ENCODE measurements at places on chromosomes 2 and 18. TPM values are rescaled to one million over a fixed set of nuclear protein-coding genes. Genes with fewer than 3 reads are reported as not detected.
A peak's percentile ranks its signal among the peaks of the same experiment; 100 is the strongest.

PLB1 gene
- total RNA-seq, result 6.1 TPM

MAP4K4 gene
- total RNA-seq, result 57.2 TPM

HOXD13 gene
- total RNA-seq, result not detected

CYBRD1 gene
- 199 TPM for total RNA-seq

BMP10 gene
- total RNA-seq, result not detected

MTCL1 gene
- total RNA-seq, result 4.5 TPM

PFN4 gene
- 0.54 TPM for total RNA-seq

GNAL gene
- total RNA-seq, result 1.0 TPM

C2orf15 gene
- 0.33 TPM for total RNA-seq

EML6 gene
- total RNA-seq, result 2.7 TPM

HOXD12 gene
- total RNA-seq, result not detected

GRCh38 chr2:69789175-69789721, 40.2 kb upstream of the GMCL1 start:
- DNase-seq, result no peak

DNA sequence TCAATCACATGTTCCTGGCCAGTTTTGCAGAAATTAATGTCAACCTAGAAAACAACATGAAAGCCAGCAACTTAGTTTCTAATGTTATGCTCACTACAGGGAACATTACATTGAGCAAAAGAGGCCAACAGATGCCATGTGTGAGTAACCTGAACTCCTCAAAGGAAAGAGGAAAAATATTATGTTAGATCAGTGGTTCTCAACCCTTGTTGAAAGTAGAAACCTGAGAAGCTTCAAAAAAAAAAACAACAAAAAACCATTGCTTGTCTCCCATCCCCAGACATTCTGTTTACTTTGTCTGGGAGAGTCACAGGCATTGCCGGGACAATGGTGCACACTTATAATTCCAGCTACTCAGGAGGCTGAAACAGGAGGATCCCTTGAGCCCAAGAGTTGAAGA, 57.7 kb downstream of the METTL4 start:
- DNase-seq, result no peak

DNA sequence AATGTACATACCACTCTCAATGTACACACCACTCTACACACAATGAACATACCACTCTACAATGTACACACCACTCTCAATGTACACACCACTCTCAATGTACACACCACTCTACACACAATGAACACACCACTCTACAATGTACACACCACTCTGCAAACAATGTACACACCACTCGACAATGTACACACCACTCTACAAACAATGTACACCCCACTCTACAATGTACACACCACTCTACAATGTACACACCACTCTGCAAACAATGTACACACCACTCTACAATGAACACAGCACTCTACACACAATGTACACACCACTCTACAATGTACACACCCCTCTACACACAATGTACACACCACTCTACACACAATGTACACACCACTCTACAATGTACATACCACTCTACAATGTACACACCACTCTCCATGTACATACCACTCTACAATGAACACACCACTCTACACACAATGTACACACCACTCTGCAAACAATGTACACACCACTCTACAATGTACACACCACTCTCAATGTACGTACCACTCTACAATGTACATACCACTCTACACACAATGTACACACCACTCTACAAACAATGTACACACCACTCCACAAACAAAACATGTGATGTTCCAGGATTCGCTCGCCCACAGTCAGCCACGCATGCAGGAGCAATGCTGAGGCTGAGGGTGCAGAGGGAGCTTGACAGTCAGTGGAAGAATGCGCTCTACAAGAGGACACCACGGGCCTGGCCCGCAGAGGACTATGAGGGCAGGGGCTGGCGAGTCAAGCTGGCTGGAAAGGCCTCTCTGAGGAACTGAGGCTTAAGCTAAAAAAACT, 118.2 kb downstream of the HDAC4 start:
- peak; percentile 10 for DNase-seq

DNA sequence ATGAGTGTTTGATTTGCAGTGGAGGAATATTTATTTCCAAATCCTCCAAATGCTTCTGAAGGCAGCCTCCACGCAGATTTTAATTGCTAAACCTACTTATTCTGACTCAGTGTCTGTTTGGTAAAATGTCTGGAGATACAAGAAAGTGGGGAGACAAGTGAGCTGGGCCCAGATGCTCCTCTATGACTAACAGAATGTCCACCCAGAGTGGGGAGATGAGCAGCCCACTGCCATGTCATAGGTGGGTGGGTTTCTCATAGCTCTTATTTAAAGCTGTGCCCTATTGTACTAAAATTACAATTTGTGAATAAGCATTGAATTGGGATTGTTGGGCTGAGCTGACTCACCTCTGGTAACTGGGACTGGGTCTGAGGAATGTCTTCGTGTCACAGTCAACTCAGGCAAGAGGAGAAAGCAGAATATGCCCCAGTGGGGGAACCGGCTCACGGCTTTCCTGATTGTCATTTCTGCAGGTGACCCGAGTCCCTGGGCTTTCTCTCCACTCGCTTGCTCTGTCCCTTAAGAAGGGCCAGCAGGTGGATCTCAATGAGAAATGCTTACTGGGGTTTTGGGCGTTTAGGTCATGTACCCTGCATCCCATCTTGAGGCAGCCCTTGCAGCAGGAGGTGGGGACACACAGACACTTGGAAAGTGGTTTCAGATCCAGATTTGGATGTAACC, 116.3 kb upstream of the SPRED2 start:
- DNase-seq, result no peak

DNA sequence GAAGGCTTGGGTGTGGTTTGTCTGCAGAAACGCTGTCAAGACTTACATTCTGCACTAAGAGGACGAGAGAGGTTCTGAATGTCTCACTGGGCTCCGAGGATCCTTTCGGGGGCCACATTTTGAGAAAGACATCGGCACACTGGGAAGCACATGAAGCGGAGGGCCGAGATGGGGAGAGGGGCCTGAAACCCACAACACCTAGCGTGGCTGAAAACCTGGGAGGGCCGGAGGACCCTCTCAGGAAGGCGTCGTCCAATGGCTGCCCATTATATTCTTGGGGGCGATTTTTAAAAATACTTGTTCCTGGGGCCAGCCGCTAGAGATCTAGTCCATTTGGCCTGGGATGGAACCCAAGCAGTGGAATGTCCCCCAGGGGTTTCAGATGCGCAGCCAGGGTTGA, 229.6 kb downstream of the GBX2 start:
- no peak for DNase-seq

DNA sequence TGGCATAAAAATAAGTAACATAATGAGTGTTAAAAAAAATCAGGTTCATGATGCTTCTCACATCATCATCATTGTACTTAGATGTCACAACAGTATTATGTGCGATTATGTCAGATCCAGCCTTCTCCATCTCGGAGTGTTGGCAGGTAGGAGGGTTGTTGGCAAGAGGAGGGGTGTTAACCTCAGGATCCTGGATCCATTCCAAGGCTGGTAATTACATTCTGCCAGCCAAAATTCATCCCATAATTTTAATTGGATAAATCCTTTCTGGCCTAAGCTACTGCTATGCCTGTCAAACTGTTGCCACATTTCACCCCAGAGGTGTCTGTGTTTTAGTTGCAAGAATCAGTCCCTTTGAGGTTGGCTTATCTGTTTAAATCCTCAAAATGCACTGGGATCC, 891 bp upstream of the FTCDNL1 start:
- no peak for DNase-seq

- no peak for DNase-seq
Measured at GRCh38 chr2:9697909-9698308, 67.1 kb upstream of the YWHAQ start.

DNA sequence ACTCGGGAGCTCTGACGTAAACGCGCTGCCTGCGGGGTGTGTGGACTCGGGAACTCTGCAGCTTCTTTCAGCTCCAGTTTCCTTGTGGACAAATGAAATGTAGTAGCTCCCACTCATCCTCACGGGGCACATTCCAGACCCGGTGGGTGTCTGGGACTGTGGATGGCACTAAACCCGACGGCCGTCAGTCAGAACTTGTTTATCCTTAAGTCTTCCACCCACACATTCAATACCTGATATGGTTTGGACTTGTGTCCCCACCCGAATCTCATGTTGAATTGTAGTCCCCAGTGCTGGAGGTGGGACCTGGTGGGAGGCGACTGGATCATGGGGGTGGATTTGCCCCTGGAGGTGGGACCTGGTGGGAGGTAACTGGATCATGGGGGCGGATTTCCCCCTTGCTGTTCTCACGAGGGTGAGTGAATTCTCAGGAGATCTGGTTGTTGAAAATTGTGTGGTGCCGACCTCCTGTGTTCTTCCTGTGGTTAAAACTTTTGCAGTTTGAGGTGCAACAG, 81.2 kb upstream of the SNTG2 start:
- DNase-seq, result no peak

GRCh38 chr2:218717262-218717661, 6.6 kb downstream of the TTLL4 start:
- DNase-seq, result no peak

GRCh38 chr2:48198371-48198770, 292.1 kb upstream of the FBXO11 start:
- DNase-seq, result no peak

DNA sequence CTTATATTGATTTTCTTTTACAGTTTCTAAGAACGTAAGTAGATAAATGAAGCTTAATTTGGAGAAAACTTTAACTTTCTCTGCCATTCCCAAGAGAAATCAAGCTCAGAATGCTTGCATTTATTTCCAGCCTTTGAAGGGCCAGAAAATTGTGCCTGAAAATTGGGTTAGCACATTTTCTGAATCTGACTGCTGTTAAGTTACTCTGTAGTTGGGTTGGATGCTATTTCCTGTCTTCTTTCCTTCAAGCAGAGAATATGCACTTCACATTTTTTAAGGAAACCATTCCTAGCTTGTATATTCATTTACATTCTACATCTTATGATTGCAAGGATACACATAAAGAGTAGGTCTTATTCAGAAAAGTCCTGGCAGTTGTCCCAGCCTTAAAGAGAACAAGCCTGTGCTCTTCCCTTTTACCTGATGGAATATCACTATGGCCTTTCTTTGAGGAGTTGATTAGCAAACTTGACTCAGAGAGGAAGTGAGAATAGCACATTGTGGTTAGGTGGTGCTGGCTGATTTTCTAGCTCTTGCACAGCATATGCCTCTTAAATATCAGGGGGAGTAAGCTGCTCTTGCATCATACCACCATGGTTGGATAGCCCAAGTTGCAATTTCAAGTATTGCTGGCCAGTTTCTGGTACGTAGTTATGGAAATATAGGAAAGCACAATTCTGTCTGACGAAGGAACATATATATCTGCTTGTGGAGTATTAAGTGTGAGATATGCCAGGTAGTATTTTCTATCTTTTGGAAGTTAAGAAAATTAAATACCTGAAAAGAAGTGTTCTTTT, 133.7 kb downstream of the COMMD1 start:
- DNase-seq, result peak; percentile 28

GRCh38 chr2:5546181-5546580, 146.0 kb upstream of the SOX11 start:
- DNase-seq, result no peak

DNA sequence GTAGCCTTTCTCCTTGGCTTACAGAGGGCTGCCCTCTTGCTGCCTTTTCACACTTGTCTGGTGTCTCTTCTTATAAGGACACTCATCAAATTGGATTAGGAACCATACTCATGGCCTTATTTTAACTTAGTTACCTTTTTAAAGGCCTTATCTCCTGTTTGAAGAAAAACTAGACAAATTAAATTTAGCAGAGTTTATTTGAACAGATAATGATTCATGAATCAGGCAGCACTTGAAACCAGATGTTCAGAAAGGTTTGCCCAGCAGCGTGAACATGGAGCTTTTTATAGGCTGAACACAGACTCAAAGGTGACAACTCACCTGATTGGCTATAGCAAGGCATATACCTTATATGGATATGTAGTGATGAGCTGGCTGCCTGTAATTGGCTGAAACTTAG, 238.0 kb downstream of the GULP1 start:
- no peak for DNase-seq

- DNase-seq, result no peak
Measured at GRCh38 chr18:26435415-26436095, 112.8 kb downstream of the KCTD1 start.

- no peak for DNase-seq
Measured at GRCh38 chr2:101012054-101012705, 10.1 kb downstream of the RPL31 start.

DNA sequence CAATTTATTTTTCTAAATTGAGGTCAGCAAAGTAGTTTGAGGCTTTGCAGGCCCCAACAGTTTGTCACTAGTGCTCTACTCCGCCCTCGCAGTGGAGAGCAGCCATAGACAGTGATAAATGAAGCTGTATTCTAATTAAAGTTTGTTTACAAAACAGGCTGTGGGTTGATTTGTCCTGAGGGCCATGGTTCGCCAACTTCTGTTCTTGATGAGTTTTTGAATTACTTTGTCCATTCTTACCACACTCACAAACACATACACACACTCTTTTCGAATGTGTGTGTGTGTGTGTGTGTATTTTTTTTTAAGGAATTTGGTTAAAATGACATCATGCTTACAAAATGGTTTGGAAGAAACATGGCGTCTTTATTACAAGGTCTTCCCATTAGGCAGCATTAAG, 68.6 kb downstream of the MTCL1 start:
- DNase-seq, result no peak

DNA sequence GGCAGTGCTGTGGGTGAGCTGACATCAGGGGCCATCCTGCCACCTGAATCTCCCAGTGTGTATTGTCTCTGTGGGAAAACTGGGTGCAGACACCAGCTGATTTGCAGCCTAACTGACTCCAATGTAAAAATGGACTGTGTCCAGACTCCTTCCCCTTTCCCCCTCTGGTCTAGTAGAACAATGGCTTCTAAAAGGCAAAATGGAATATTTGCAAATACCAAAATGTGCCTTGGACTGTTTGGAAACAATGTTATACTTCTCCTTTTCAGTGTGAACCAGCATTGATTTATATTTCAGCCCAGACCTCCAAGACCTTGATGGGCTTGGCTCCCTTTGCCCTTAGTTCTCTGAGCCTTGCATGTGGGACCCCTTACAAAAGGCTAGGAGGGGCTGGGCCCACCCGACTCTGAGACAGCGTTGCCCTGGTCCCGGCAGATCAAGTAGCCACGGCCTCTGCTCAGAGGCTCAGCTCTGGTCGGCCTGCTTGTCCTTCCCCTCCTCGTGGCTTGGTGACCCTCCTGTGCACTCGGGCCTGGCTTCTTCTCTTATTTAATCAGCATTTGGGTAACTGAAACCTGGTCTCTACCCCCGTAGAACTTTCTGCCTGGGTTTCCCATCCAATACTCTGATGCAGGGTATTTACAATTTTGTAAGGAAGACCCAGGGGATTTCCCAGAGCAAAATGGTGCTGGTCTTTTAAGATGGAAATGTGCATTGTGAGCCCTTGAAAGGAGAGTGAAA, 18.0 kb upstream of the ACKR3 start:
- DNase-seq, result no peak

All from upper lobe of left lung (tissue), 6 donors.